ENCODE measurements at places on chromosomes 7 and 10.

- DNase-seq = no peak
Measured at GRCh38 chr7:921581-922333, 32.7 kb downstream of the ADAP1 start.

DNA sequence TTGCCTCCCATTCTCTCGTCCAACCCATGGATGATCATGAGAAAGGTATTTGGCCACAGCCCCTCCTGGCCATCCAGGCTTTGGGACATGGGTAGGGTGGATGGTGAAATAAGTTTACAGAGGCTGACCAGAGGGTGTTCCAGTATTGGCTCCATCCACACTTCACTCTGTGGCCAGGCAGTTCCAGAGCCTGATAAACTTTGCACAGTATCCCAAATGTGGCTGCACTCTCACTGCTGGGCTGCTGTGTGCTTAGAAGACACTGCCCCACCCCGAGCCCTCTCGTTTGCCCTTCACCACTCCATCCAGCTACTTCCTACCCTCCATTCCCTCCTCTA, 72.0 kb upstream of the ZMIZ1 start:
- DNase-seq = no peak

GRCh38 chr10:122316224-122316884, 45.3 kb downstream of the BTBD16 start:
- DNase-seq = no peak

GRCh38 chr10:63388421-63389031, 77.3 kb downstream of the JMJD1C start:
- DNase-seq = no peak

DNA sequence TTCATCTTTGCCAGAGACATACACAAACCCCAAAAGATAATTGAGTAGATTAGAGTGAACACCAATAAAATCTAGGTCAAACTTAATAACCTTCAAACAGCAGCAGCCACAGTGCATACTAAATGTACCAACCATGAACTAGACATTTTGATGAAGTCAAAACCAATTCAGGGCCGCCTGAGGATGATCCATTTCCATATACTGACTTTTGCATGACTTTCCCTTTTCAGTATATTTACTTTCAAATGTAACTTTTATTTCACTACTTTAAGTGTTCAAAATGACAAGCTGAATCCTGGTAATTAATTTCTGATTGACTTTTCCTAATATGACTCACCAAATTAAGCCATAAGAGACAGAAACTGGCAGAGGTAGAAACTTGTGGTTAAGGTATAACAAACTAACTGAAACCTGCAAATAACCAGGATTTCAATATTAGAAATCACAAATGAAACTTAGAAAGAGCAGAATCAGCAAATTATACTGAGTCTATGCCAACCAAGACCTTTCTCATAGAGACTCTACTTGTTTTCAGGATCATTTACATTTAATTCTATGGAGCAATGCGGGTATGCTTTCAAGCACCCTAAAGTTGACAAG, 171.9 kb upstream of the LRRN3 start:
- no peak for DNase-seq

DNA sequence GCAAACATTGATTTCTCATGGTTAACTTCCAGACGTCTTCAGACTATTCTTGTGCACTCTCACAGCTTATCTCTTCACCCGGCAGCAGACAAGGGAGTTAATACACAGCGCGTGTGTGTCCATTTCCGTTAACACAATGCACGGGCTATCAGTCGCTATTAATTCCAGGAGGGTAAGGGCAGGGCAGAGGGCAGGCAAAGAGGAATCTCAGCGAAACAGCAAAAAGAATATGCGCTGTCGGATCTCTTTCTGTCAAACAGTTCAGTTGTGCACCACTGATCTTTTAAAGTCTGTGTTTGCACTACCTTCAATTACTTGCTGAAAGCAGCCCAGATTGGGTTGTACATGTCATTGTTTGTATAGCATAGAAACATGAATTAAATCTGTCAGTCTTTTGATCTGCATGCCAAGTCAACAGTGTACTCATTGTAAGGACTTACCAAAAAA, 41.1 kb upstream of the CABCOCO1 start:
- no peak for DNase-seq

DNA sequence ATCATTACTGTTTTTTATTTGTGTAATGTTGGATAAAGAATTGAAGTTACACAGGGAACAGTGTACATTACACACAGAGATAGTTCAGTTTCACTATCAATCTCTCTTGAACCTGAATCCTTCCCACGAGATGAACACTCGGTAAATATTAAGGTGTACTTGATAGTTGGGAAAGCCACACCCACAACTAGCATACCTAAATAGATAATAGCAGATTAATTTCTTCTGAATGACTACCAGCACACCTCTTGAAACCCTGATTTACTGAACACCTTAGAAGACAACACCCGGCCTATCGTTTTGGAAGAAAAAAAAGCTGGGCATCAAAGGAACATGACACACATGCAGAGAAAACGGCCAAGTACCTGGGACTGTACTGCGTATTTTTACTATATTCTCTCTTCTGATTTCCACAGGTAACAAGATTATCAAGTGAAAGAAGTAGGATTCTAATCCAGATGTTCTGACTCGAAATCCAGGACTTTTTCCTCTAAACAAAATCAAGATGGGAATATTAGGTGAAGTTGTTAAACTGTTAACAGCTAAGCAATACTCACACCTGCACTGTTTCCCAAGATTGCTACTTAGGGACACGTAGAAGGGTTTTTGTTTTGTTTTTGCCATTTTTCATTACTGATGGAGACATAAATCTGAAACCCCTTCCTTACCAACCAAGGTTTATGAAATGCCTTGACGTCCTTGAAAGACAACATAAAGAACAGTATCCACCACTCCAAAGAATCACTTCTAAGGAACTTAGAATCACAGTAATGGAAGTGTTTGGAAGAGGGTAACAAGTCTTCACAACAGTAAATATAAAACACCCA, 1.0 kb downstream of the CCDC186 start:
- no peak for DNase-seq

GRCh38 chr10:17049195-17049594, 80.4 kb downstream of the CUBN start:
- DNase-seq = no peak

DNA sequence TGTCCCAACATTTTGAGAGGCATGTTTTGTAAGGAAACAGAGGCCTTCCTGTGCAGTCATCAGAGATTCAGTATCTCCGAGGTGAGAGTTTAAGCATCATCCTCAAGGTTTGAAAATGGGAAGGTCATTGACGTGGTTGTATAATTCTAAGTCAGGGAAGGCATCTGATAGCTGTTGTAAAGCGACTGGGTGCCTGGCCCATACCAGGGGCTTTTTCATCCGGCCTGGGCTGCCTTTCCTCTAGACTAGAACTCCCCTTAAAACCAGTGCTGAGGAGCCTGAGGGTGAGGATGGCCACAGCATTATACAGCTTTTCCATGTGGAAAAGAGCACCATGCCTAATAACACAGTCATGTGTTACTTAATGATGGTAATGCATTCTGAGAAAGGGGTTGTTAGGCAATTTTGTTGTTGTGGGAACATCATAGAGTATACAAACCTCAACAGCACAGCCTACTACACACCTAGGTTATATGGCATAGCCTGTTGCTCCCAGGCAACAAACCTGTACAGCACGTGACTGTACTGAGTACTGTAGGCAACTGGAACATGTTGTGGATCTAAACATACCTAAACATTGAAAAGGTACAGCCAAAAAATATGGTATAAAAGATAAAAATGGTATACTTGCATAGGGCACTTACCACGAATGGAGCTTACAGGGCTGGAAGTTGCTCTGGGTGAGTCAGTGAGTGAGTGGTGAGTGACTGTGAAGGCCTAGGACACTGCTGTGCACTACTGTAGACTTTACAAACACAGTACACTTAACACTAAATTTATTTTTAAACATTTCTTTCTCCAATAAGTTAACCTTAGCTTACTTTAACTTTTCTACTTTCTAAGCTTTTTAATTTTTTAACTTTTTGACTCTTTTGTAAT, 13.5 kb upstream of the CACUL1 start:
- DNase-seq = no peak

- no peak for DNase-seq
Measured at GRCh38 chr10:48456808-48457761, 147.8 kb downstream of the ARHGAP22 start.

All from NCI-H187 (cell line).